ENCODE measurements at places on chromosomes 1 and 21. TPM values are rescaled to one million over a fixed set of nuclear protein-coding genes. Genes with fewer than 3 reads are reported as not detected.

The PROK1 gene
- not detected for total RNA-seq

DNA sequence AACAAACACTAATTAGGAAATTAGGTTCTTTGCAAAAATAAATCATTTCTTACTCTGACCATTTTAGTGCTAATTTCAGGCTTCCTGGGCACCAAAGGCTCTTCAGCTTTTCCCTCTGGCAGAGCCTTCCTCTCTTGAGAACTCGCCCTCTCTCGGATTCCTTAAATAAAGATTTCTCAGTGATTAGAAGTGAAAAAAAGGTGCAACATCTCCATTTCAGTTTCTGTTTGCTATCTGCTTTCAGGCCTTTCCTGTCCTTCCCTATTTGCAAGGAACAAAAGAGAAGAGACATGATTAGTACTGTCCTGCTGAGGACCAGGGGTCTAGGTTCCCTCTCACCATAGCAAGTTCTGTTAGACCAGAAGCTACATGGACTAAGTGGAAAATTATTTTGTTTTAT is 27.8 kb upstream of the CACYBP start:
- DNase-seq: no peak

DNA sequence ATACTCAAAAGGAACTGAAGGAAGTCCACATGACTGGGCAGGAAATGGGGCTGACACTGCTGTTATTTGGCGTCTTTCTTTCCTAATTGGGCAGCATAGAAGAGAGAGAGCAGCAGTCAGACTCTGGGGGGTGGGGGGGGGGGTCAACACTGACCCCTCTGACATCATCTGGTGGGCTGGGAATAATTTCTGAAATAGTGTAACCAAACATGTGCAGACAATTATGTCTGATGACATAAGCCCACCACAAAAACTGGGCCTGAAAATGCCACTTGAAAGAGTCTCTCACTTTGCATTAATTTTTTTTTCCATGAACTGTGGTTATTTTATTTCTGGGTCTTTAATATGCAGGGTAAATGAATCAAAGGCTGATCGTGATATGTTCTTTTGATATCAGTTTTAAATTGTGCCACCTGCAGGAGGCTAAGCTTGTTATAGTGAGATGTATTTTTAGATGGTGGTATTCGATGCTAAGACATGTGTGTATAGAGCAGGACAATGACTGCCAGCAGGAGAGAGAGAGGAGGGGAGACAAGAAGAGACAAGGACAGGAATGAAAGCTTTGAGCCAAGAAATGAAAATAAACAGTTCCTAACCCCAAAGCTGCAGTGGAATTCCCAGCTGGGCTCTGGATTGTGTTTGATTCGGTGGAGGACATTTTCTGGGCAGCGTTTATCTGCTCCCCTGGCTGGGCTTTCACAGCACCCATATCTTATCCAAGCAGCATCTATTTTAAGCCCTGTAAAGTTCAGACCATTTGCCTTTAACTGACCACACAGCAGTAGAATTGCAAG is 264.7 kb downstream of the PBX1 start:
- DNase-seq: peak; percentile 61

GRCh38 chr1:84103197-84103992 is 40.7 kb upstream of the PRKACB start:
- peak; percentile 67 for DNase-seq

DNA sequence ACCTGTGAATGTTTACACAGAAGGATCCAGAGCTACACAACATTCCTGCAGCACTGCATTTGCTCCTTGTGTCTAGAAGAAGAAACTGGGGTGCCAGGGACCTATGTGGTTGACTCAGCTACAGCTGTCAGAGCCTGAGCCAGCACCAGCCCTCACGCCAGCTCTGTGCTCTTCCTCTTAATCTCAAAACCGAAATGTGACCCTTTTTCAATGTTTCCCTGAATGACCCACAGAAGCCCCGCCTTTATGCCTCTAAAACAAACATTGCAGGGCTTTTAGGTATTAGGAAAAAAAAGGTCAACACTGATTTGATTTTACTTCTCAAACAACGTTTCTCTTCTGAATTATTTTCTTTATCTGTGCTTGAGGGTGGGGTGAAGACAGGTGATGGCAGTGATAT is 260.5 kb downstream of the DYRK1A start:
- DNase-seq: no peak

GRCh38 chr1:204376465-204376864 is 16.7 kb upstream of the PLEKHA6 start:
- no peak for DNase-seq

GRCh38 chr1:21322681-21323016 is 32.4 kb upstream of the ECE1 start:
- no peak for DNase-seq

DNA sequence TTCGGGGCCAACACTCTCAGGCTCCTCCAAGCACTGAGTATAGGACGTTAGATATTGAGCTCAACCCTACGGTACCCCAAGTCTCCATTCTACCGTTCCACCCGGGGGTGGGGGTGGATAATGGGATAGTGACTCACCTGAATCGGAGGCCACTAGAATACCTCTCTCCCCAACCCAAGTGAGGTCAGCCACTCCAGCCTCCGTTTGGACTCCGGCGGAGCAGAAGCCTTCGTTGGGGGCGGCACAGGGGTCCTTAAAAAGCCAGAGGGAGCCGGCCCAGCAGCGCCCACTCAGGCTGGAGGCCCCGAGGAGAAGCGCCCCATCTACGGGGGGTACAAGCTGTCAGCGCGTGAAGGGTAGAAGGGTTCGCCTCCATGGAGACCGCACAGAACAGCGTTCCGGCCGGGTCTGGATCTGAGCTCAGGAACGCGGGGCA is 556 bp downstream of the WDR77 start:
- no peak for DNase-seq

GRCh38 chr1:204348242-204348641 is 11.5 kb downstream of the PLEKHA6 start:
- no peak for DNase-seq

All from tongue (tissue), 3 donors.